ENCODE measurements at places on chromosomes 12 and 14. TPM values are rescaled to one million over a fixed set of nuclear protein-coding genes. Genes with fewer than 3 reads are reported as not detected.
A peak's percentile ranks its signal among the peaks of the same experiment; 100 is the strongest.

GRCh38 chr14:78479127-78479780 lies 309.1 kb downstream of the NRXN3 start:
- DNase-seq: no peak
- no peak overlapping the region for H3K27ac ChIP-seq
- no peaks in the 10 kb centered on the region for H3K27me3 ChIP-seq
- H3K4me3 ChIP-seq: no peak overlapping the region
- no peaks in the 10 kb centered on the region for H3K36me3 ChIP-seq
- no peaks in the 10 kb centered on the region for H3K4me1 ChIP-seq

DNA sequence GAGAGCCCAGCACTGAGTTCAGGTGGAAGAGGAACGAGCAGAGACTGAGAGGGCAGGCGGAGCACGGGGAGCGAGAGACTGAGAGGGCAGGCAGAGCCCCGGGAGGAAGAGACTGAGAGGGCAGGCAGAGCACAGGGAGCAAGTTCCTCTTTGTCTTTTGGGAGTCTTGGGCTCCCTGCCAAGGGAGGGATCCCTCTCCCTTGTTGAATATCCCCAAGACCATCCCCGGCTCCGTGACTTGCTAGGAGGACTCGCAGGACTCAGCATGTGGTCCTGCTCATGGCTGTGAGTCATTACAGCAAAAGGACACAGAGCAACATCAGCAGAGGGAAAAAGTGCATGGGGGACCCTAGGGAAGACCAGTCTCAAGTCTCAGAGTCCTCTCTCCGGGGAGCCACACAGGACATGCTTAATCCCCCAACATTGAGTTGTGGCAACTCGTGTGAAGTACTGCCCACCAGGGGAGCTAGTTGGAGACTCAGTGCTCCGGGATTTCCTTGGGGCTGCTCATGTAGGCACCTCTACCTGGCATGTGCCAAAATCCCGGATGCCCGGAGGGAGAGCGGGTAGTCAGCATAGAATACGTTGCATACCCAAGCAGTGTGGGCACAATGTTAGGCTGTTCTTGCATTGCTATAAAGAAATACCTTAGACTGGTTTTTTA lies 81.0 kb downstream of the CCDC92 start:
- H3K27ac ChIP-seq: no peak overlapping the region
- no peak for DNase-seq
- H3K27me3 ChIP-seq: peaks cover 4% of the 10 kb centered on the region

DNA sequence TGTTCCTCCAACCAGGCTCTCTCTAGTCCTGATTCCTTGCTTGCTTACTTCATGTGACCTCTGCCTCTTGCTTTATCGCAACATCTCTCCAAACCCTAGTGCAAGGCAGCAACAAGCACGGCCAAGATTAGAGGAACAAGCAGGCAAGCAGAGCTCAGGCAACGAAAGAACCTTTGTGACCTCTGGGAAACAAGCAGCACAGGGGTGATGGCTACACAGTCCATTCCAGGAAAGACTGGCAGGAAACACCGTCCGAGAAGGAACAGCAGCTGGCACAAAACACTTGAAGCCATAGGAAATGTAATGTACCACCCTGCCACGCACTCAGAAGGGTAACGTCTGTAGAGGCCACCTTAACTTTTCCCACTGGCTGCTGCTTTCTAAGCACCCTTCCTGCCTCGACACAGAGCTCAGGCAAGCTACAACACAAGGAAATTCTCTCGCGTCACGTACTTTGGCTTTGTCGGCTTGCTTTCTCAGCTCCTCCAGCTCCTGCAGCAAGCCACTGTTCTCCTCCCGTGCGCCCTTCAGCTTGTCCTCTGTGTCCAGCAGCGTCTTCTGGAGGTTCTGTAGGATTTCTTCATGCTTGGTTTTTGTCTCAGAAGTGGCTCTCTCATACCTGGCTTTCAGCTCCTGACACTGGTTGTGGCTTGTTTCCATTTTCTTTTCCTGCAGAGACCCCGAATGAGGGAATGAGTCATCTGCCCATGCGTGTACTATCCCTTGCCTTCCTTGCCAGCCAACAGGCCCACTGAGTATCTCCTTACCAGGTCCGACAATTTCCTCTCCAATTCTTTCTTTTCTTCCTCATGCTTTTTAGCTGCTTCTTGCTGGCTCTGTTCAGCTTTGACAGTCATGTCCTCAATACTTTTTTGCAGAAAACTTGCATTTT lies 61.4 kb upstream of the VPS33A start:
- no peak overlapping the region for H3K4me3 ChIP-seq
- no peak for DNase-seq
- H3K27ac ChIP-seq: peak overlapping the region; percentile 90
- no peaks in the 10 kb centered on the region for H3K27me3 ChIP-seq
- peaks cover 15% of the 10 kb centered on the region for H3K4me1 ChIP-seq
- H3K36me3 ChIP-seq: peaks cover 61% of the 10 kb centered on the region

Gene PTPRQ
- total RNA-seq: not detected

- peak overlapping the region; percentile 14 for H3K4me3 ChIP-seq
- H3K27me3 ChIP-seq: no peaks in the 10 kb centered on the region
- no peak for DNase-seq
- no peaks in the 10 kb centered on the region for H3K36me3 ChIP-seq
Measured at GRCh38 chr14:22319526-22320361, 269.3 kb downstream of the DAD1 start.
